ENCODE measurements at places on chromosomes 2 and 18.

DNA sequence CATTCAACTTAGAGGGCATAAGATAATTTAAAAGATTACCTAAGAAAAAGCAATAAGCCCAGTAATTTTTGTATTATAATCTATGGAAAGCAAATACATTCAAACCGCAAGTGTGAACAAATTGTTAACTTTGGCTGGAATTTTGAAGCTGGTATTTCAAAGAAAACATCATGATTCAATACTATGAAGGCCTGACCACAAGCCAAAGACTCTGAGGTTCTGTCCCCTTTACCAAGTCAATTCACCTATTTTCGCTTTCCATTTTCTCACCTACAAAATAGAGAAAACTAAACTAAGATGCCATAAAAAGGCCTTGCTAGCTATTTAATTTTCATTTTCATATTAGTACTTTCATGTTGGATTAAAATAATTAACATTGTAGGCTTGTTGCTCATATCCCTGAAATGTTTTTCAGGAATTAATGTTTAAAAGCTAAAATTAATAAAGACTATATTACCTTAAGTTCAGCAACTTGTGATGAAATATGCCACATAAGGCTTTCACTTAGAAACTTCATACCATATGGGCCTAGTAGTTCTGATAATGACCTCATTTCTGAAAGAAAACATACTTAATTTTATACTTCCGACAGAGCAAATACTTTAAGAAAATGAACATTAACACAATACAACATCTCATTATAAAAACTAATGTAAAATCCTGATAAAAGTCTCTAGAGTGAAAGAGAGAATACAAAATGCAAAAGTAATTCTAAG is 85.7 kb upstream of the FRZB start:
- DNase-seq: no peak

DNA sequence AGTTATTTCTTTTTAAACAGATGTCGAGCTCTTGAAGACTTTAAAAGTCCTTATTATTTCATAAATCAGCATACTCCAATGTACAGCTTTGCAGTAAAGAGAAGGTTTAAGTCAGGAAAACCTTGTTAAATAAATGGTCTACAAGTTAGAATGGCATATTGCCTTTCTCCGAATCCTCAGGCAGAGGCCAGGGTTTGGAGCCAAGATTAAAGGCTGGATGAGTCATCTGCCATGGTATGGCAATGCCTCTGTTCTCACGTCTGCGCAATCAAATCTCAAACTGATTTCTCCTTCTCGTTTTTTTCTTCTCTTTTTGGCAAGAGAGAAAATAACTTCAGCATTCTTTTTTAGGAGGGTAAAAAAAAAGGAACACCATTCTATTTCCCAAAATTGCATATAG is 5.6 kb upstream of the KCNJ3 start:
- DNase-seq: no peak

GRCh38 chr2:167988296-167988695 is 259.1 kb downstream of the STK39 start:
- no peak for DNase-seq

DNA sequence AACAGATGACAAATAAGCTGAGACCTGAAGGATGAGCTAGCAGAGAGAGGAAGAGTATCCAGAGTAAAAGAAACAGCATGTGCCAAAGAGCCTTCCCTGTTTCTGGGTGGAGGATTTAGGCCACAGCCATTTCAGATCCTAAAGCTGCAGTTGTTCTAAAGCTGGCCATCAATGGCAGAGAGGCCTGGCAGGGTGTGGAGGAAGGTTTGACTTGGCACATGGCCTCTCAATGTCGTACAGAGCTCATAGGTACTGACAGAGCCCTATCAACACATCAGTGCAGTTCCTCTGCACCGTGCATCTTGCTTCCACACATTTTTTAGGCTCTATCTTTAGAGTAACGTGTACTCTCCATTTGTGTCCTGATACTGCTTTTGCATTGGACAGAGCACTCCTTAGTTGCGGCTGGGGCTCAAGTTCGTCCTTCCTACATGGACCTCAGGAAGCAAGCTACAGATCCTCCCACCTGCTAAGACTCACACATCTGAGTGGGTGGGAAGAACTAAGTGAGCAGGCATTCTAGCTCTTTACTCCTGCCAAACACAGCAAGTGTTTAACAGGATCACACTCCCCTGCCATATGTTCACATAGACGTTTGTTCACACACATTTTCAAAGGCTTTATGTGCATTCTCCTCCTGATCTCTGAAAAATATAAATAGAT is 3.0 kb upstream of the CHMP3 start:
- no peak for DNase-seq

DNA sequence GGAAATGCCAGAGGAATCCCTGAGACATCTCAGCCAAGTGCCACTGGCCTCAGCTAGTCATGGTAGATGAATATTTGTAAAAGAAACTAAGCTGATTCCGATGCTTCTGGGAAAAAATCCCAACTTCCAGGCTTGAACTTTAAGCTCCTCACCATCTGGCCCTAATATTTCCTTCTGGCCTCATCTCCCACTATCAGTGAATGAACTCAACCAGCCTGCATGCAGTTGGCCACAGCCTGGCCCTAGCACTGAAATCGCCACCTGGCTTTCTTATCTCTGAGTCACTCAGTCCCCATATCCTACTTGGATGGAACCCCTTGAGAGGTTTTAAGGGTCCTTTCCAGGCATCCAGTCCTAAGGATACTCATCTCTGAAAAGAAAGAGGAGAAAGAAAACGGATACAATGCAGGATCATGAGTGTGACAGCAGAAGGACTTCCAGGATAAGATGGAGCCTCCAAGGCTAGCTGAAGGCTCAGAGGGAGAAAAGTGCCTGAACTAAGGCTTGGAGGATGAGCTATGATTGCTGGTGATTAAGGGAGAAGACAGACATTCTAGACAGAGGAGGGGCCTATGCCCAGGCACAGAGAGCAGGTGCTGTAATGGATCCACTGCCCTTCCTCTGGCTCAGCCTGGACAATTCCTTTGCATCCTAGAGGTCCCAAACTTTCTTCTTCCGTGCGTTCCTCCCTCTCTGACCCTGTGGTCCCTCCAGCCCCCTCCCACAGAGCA is 141.5 kb upstream of the MYCN start:
- no peak for DNase-seq

DNA sequence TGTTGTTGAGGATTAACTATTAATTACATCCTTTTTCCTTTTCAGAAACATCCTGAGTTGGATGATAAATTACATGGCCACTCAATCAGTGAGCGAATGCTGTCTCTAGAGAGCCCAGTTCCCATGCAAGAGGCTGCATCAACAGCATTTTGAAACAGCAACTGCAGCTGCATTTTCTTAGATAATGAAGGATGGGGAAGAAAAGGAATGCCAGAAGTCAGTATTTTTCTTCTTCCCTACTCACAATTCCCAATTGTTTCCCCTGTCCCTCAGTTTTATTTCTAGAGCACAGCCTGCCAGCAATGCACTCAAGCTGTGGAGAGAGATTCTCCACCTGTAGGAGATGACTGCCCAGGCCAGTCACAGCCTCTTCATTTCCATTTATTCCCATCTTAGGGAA is 6.9 kb downstream of the SCN7A start:
- DNase-seq: no peak

- DNase-seq: no peak
Observed at GRCh38 chr2:238259061-238260020, 19.5 kb upstream of the HES6 start.

GRCh38 chr18:6315517-6316331 is 99.0 kb downstream of the L3MBTL4 start:
- DNase-seq: no peak

All from stimulated activated CD8-positive, alpha-beta memory T cell treated with anti-CD3 and anti-CD28 coated beads, Interleukin-12 subunit alpha, Interleukin-12 subunit beta, amount 100 ng/mL, for 1 hour (primary cell).